ENCODE measurements at places on chromosomes 1 and 21.

- H3K4me3 ChIP-seq = peak overlapping the region; percentile 26
- H3K36me3 ChIP-seq = peaks cover 9% of the 10 kb centered on the region
- H3K27me3 ChIP-seq = peaks cover 2% of the 10 kb centered on the region
- H3K4me1 ChIP-seq = peaks cover 77% of the 10 kb centered on the region
Measured at GRCh38 chr21:42189860-42190485, 29.0 kb upstream of the ABCG1 start.

GRCh38 chr1:186894415-186894814, 65.7 kb downstream of the PLA2G4A start:
- H3K4me1 ChIP-seq = no peaks in the 10 kb centered on the region
- no peak overlapping the region for H3K4me3 ChIP-seq
- H3K36me3 ChIP-seq = no peaks in the 10 kb centered on the region
- H3K27me3 ChIP-seq = no peaks in the 10 kb centered on the region
- no peak overlapping the region for H3K27ac ChIP-seq
- DNase-seq = no peak

DNA sequence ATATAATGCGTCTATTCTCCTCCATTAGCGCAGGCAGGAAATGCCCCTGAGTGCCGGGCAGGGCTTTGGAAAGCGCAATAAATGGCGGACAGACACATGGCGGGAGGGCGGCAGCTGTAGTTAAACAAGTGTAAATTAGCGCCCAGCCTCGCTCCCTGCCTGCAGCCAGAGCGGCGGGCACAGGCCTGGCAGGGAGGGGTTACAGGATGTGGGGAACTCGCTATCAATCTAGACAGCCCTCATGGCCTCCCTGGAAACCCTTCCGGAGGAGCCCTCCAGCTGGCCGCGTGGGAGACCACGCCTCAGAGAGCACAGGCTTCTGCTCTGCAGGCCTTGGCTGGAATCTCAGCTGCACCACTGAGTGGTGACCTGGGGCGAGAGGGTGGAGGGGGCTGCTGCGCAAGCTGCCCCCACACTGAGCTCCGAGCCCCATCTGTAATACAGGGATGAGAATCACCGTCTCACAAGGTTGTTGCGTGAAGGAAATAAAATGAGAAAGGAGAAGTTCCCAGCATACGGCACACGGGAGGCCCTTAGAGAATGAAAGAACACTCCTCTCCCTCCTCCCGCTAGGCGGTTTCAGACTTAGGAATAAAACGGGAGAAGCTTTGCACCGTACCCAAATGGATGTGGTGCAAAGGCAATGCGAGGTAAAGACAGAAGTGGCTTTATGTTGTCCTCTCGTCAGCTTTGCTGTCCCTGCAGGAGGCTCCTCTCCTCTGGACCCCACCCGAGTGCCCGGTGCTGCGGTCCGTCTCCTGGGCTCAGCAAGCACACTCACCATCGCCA, 167.2 kb upstream of the POU3F1 start:
- no peaks in the 10 kb centered on the region for H3K36me3 ChIP-seq
- H3K4me1 ChIP-seq = no peaks in the 10 kb centered on the region
- DNase-seq = no peak
- H3K27me3 ChIP-seq = peaks cover 21% of the 10 kb centered on the region

GRCh38 chr1:110281363-110282290, 57.5 kb upstream of the RBM15 start:
- H3K27ac ChIP-seq = no peak overlapping the region
- no peaks in the 10 kb centered on the region for H3K4me1 ChIP-seq
- H3K27me3 ChIP-seq = peaks cover 8% of the 10 kb centered on the region
- no peak overlapping the region for H3K4me3 ChIP-seq
- DNase-seq = no peak

- no peak overlapping the region for H3K4me3 ChIP-seq
- no peaks in the 10 kb centered on the region for H3K4me1 ChIP-seq
- peaks cover 6% of the 10 kb centered on the region for H3K27me3 ChIP-seq
- H3K27ac ChIP-seq = no peak overlapping the region
Measured at GRCh38 chr1:47866601-47867437, 130.4 kb downstream of the TRABD2B start.
